Activated naive CD8-positive, alpha-beta T cell treated with anti-CD3 and anti-CD28 coated beads, Interleukin-2, amount 10 ng/mL, durations not matched to agents 7 days and 5 days (primary cell): ENCODE measurements at places on chromosomes 11 and 22. TPM values are rescaled to one million over a fixed set of nuclear protein-coding genes. Genes with fewer than 3 reads are reported as not detected.

DNA sequence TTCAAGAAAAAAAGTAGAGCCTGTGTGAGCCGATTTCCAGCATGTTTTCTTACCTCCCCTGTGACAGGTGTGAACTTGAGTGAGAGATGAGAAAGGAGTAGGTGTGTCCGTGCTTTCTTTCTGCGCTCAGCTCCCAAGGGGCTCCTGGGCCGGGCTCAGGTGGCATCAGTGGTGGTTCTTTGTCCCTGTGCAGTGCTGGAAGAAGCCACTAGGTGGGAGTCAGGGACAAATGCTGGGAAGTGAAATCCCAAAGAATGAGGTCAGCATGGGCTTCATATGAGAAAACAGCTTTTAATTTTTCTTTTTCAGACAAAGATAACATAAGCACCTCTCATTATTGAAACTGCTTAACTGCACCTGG lies 57.8 kb downstream of the PPFIBP2 start:
- DNase-seq: no peak
- peaks cover 5% of the 10 kb centered on the region for H3K4me1 ChIP-seq
- H3K27me3 ChIP-seq: peaks cover 27% of the 10 kb centered on the region
- H3K36me3 ChIP-seq: peaks cover 8% of the 10 kb centered on the region
- no peak overlapping the region for H3K4me3 ChIP-seq
- no peak overlapping the region for H3K27ac ChIP-seq

DNA sequence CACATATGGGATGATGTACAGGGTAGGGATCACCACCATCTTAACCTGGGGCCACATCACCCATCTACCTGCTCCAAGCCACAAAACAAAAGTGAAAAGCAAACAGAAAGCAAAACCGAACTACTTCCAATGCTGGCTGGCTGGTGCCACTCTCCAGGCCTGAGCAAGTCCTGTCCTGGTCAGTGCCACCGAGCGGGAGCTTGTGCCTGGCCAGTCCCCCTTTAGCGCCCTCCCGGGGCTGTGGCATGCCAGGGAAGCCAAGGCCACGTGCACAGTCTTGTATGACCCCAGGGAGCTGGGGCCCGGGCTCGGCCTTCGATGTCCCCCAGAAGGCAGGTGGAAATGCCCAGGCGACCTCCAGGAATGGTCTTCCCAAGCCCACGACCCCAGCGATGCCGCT lies 17.9 kb upstream of the NAP1L4 start:
- H3K4me3 ChIP-seq: no peak overlapping the region
- peak overlapping the region; percentile 86 for H3K27ac ChIP-seq
- H3K27me3 ChIP-seq: no peaks in the 10 kb centered on the region

DNA sequence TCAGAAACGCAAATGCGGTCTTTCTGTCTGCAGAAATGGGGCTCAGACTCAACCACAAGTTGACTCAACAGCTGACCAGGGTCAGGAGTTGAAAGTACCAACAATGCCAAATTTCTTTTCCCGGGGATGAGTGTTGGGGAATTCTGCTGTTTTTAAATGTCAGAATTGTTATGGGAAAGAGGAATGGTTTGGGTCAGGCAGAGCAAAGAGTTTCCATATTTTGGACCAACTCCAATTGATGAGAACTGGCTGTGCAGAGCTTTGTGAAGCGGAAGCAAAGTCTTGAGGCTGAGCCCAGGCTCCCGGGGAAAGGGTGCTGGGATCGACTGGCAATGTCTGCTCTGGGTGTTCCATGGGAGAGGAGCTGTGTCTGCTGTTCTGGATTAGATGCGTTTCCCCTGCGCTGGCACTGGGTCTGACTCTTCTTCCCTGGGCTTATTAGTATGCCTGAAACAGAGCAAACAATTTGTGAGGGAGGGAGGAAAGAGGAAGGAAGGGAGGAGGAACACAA lies 36.2 kb downstream of the TXN2 start:
- no peak for DNase-seq
- H3K4me3 ChIP-seq: no peak overlapping the region
- H3K27me3 ChIP-seq: no peaks in the 10 kb centered on the region
- no peak overlapping the region for H3K27ac ChIP-seq
- H3K36me3 ChIP-seq: no peaks in the 10 kb centered on the region

- H3K4me3 ChIP-seq: no peak overlapping the region
- peaks cover 28% of the 10 kb centered on the region for H3K27me3 ChIP-seq
- no peaks in the 10 kb centered on the region for H3K36me3 ChIP-seq
- no peaks in the 10 kb centered on the region for H3K4me1 ChIP-seq
Observed at GRCh38 chr11:120314861-120315260, 10.2 kb upstream of the TLCD5 start.

- H3K27ac ChIP-seq: no peak overlapping the region
- no peaks in the 10 kb centered on the region for H3K27me3 ChIP-seq
- DNase-seq: no peak
Observed at GRCh38 chr22:42814215-42814614, 42.9 kb downstream of the ARFGAP3 start.

GRCh38 chr11:126329644-126330211 lies 25.8 kb upstream of the ST3GAL4 start:
- no peaks in the 10 kb centered on the region for H3K36me3 ChIP-seq
- DNase-seq: no peak
- no peak overlapping the region for H3K4me3 ChIP-seq
- H3K27me3 ChIP-seq: no peaks in the 10 kb centered on the region
- peaks cover 7% of the 10 kb centered on the region for H3K4me1 ChIP-seq

- no peaks in the 10 kb centered on the region for H3K36me3 ChIP-seq
- no peak overlapping the region for H3K4me3 ChIP-seq
- H3K27me3 ChIP-seq: peaks cover 4% of the 10 kb centered on the region
- H3K27ac ChIP-seq: no peak overlapping the region
Observed at GRCh38 chr11:71333473-71333872, 81.1 kb upstream of the SHANK2 start.

DNA sequence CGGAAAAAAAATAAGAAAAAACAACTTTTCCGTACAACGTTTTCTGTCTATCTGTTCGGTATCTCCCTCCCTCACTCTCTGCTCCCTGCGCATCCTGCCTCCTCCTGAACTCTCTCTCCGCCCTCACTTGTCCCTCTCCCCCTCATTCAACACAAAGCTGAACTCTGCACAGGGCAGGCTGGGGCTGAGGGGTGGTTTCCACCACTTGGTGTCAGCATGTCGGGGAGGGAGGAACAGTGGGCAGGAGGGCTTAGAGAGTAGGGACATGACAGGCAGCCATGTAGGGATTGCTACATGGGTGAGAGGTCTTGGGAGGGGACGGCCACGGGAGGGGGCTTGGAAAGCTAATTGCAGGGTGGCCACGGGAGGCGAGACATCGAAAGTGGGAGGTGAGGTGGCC lies 17.6 kb downstream of the SLC22A12 start:
- no peak overlapping the region for H3K4me3 ChIP-seq
- peaks cover 6% of the 10 kb centered on the region for H3K27me3 ChIP-seq
- H3K4me1 ChIP-seq: peaks cover 32% of the 10 kb centered on the region
- no peak for DNase-seq

DNA sequence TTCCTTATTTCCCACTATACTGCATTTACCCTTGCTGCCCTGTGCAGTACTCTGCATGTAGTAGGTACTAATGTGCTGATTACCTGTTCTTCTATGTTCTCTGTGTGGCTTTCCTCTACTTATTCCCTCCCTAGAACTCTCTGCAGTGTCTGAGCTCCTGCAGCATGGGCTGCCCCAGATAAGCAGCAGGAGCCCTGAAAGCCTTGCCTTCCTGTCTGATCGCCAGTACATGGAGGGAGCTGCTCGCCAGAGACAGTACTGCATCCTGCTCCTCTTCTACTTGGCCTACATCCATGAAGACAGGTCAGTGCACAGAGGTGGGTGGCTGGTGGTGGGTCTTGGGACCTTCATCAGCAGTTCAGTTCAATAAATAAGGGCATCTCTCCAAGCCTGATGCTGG lies 42.2 kb upstream of the CCDC134 start:
- H3K27ac ChIP-seq: no peak overlapping the region
- H3K4me3 ChIP-seq: no peak overlapping the region
- no peak for DNase-seq
- H3K4me1 ChIP-seq: peaks cover 1% of the 10 kb centered on the region
- peaks cover 4% of the 10 kb centered on the region for H3K27me3 ChIP-seq
- H3K36me3 ChIP-seq: no peaks in the 10 kb centered on the region

DNA sequence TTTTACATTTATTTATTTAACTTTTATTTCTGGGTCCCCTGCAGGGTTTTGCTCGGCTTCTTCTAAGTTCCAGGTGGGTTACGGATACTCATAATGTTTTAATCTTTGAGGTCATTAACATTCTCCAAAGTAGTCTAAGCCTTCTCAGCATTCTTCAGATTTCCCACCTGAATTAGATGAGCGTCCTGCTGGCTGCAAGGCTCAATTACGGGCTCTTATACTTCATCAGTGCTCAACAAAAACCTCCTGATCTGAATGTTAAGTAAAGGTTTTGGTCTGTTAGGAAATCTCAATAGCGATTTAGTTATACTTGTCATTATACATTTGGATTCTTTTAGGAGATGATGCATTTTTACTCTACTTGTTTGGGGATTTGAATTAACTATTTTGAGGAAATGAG lies 27.3 kb upstream of the NFRKB start:
- peaks cover 16% of the 10 kb centered on the region for H3K4me1 ChIP-seq
- H3K27ac ChIP-seq: no peak overlapping the region
- no peak overlapping the region for H3K4me3 ChIP-seq
- no peaks in the 10 kb centered on the region for H3K27me3 ChIP-seq

DNA sequence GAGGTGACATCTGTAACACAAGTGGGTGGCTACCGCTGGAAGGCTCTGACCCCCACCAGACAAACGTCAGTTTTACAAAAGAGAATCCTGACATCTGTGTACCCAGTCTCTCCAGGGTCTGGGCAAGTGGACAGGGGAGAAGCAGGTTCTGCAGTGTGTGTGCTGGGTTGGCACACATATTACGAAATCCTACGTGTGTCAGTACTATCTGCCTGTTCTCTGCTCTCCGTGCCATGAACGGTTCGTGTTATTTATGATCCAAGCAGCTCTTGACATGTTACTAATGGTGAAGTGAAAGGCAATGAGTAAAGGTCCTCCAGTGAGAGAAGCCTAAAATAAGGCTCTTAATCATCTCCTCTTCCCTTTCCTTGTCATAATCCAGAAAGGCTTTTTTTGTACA lies 201.5 kb upstream of the MTMR2 start:
- H3K27ac ChIP-seq: no peak overlapping the region
- no peaks in the 10 kb centered on the region for H3K27me3 ChIP-seq
- no peak for DNase-seq
- peaks cover 25% of the 10 kb centered on the region for H3K4me1 ChIP-seq

GRCh38 chr11:62613291-62613778 lies 278 bp downstream of the ROM1 start:
- peak overlapping the region; percentile 79 for H3K27ac ChIP-seq
- no peaks in the 10 kb centered on the region for H3K27me3 ChIP-seq
- peaks cover 11% of the 10 kb centered on the region for H3K36me3 ChIP-seq
- peak overlapping the region; percentile 60 for H3K4me3 ChIP-seq
- H3K4me1 ChIP-seq: peaks cover 37% of the 10 kb centered on the region

DNA sequence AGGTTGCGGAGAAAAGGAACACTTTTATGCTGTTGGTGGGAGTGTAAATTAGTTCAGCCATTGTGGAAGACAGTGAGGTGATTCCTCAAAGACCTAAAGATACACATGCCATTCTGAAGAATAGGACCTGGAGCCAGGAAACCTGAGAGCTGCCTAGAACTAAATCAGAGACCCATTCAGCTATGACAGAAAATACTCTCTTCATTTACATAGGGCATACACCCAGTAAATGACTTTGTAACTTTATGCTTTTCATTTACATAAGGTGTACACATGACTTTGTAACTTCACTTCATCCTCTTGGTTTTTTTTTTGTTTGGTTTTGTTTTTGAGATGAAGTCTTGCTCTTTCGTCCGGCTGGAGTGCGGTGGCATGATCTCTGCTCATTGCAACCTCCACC lies 25.1 kb upstream of the APLNR start:
- H3K4me3 ChIP-seq: no peak overlapping the region
- peaks cover 10% of the 10 kb centered on the region for H3K27me3 ChIP-seq
- H3K4me1 ChIP-seq: no peaks in the 10 kb centered on the region
- no peak overlapping the region for H3K27ac ChIP-seq
- peaks cover 2% of the 10 kb centered on the region for H3K36me3 ChIP-seq
- DNase-seq: no peak

GRCh38 chr22:40363059-40363458 lies 7.3 kb upstream of the SGSM3 start:
- H3K4me1 ChIP-seq: no peaks in the 10 kb centered on the region
- H3K27me3 ChIP-seq: no peaks in the 10 kb centered on the region
- no peak overlapping the region for H3K4me3 ChIP-seq
- H3K36me3 ChIP-seq: peaks cover 48% of the 10 kb centered on the region
- no peak overlapping the region for H3K27ac ChIP-seq
- DNase-seq: no peak

GRCh38 chr11:65378208-65378927 lies 4.1 kb downstream of the SLC25A45 start:
- H3K4me3 ChIP-seq: no peak overlapping the region
- peaks cover 12% of the 10 kb centered on the region for H3K4me1 ChIP-seq
- no peak for DNase-seq

- H3K36me3 ChIP-seq: no peaks in the 10 kb centered on the region
- H3K4me1 ChIP-seq: no peaks in the 10 kb centered on the region
- no peak overlapping the region for H3K27ac ChIP-seq
Observed at GRCh38 chr11:22472306-22472705, 134.1 kb downstream of the SLC17A6 start.

DNA sequence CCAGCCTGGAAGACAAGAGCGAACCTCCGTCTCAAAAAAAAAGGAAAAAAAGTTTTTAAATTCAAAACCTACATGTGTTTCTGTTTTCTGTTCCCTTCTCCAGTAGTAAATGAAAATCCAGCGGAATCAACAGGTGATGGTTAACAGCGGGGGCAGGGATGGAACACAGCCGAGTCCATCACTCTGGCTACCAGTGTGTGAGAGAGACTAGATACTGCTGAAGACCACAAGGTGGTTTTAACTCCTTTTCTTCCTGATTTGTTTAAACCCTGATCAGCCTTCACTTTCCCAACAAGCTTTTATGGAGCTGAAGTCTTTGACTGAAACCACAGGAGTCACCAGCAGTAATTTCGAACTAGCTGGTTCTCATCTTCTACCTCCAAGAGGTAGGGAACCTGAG lies 3.6 kb upstream of the ARHGAP32 start:
- H3K27ac ChIP-seq: no peak overlapping the region
- H3K4me3 ChIP-seq: no peak overlapping the region
- H3K36me3 ChIP-seq: peaks cover 2% of the 10 kb centered on the region
- H3K27me3 ChIP-seq: no peaks in the 10 kb centered on the region

The POLR3H gene
- 29.8 TPM for total RNA-seq

The RTN4R gene
- total RNA-seq: 5.7 TPM

The OLFML1 gene
- total RNA-seq: not detected
